CD4-positive, alpha-beta memory T cell (primary cell): ENCODE measurements at places on chromosomes 11 and 22. TPM values are rescaled to one million over a fixed set of nuclear protein-coding genes. Genes with fewer than 3 reads are reported as not detected.

GRCh38 chr11:128832121-128832497 is 35.0 kb downstream of the KCNJ1 start:
- H3K4me3 ChIP-seq, result no peak overlapping the region
- H3K27me3 ChIP-seq, result no peaks in the 10 kb centered on the region
- H3K4me1 ChIP-seq, result peaks cover 28% of the 10 kb centered on the region
- H3K36me3 ChIP-seq, result no peaks in the 10 kb centered on the region

Gene GAL3ST3
- total RNA-seq, result not detected

DNA sequence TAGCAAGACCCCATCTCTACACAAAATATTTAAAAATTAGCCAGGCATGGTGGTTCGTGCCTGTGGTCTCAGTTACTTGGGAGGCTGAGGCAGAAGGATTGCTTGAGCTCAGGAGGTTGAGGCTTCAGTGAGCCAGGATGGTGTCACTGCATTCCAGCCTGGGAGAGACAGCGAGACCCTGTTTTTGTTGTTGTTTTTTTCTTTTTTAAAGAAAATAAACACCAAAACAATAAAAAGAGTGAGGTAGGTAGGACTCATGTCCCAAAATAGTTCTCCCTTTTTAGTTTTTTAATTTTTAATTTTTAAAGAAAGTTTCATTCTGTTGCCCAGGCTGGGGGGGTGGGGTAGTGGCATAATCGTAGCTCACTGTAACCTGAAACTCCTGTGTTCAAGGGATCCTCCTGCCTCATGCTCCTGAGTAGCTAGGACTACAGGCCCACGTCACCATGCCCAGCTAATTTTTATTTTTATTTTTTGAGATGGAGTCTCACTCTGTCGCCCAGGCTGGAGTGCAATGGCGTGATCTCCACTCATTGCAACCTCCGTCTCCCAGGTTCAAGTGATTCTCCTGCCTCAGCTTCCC is 25.5 kb upstream of the MALAT1 start:
- H3K4me1 ChIP-seq, result peaks cover 26% of the 10 kb centered on the region
- DNase-seq, result no peak
- no peaks in the 10 kb centered on the region for H3K36me3 ChIP-seq
- no peaks in the 10 kb centered on the region for H3K27me3 ChIP-seq

GRCh38 chr11:131945706-131946105 is 575.3 kb downstream of the NTM start:
- H3K4me1 ChIP-seq, result no peaks in the 10 kb centered on the region
- no peaks in the 10 kb centered on the region for H3K36me3 ChIP-seq
- DNase-seq, result no peak
- no peaks in the 10 kb centered on the region for H3K27me3 ChIP-seq

- peaks cover 39% of the 10 kb centered on the region for H3K36me3 ChIP-seq
- no peak overlapping the region for H3K4me3 ChIP-seq
- no peak overlapping the region for H3K27ac ChIP-seq
- H3K4me1 ChIP-seq, result no peaks in the 10 kb centered on the region
- no peaks in the 10 kb centered on the region for H3K27me3 ChIP-seq
- DNase-seq, result no peak
Observed at GRCh38 chr11:47620836-47621378, 21.5 kb downstream of the MTCH2 start.

Gene GTSE1
- total RNA-seq, result not detected

GRCh38 chr11:115644856-115645255 is 140.6 kb upstream of the CADM1 start:
- DNase-seq, result no peak
- H3K27me3 ChIP-seq, result no peaks in the 10 kb centered on the region
- H3K4me3 ChIP-seq, result no peak overlapping the region
- H3K27ac ChIP-seq, result no peak overlapping the region
- H3K36me3 ChIP-seq, result no peaks in the 10 kb centered on the region

GRCh38 chr11:84824624-84825023 is 802.5 kb downstream of the DLG2 start:
- H3K27ac ChIP-seq, result no peak overlapping the region
- H3K36me3 ChIP-seq, result no peaks in the 10 kb centered on the region
- H3K4me1 ChIP-seq, result no peaks in the 10 kb centered on the region
- no peak for DNase-seq

- no peak for DNase-seq
- H3K4me3 ChIP-seq, result no peak overlapping the region
- H3K4me1 ChIP-seq, result peaks cover 16% of the 10 kb centered on the region
- no peak overlapping the region for H3K27ac ChIP-seq
- no peaks in the 10 kb centered on the region for H3K36me3 ChIP-seq
Observed at GRCh38 chr22:29206372-29207242, 911 bp downstream of the EMID1 start.

DNA sequence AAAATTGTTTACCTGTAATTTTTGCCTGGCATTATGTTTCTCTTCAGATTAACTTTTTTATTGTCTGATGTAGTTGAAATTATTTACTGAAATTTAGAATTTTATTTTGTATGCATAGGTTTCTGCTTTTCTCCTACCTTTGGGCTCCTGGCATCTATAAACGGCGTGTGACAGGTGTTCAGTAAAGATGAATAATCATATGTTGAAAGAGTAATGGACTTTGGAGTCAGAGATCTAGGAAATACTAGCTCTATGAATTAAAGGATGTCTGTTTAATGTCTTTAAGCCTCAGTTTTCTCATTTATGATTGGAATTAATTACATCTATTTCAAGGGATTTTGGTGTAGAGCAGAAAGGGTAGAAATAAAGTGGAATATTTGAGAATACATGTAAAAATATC is 7.2 kb upstream of the ANGPTL5 start:
- no peak overlapping the region for H3K4me3 ChIP-seq
- H3K27ac ChIP-seq, result no peak overlapping the region
- H3K4me1 ChIP-seq, result no peaks in the 10 kb centered on the region
- no peaks in the 10 kb centered on the region for H3K36me3 ChIP-seq
- no peak for DNase-seq
